ENCODE measurements at places on chromosomes 2 and 18. TPM values are rescaled to one million over a fixed set of nuclear protein-coding genes. Genes with fewer than 3 reads are reported as not detected.

DNA sequence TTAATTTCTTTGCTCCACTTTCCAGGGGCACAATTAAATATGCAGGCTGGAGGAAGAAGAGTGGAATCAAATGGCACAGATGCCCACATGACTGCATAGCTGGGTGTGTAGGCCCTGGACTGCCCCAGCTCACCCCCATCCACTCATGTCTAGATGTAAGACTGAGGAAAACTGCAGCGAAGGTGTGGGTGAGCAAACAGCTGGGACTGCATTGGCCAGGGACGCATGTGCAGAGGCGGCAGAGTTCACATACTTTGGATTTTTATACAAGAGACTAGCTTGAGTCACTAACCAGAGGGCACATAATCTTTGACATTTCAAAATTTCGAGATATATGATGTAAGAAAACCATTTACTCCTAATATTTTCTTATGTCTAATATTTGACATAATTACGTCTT is 60.1 kb downstream of the SPIRE1 start:
- H3K4me1 ChIP-seq, result peaks cover 30% of the 10 kb centered on the region
- H3K27ac ChIP-seq, result peak overlapping the region; percentile 39
- H3K27me3 ChIP-seq, result no peaks in the 10 kb centered on the region
- no peak overlapping the region for H3K4me3 ChIP-seq
- DNase-seq, result peak; percentile 59

DNA sequence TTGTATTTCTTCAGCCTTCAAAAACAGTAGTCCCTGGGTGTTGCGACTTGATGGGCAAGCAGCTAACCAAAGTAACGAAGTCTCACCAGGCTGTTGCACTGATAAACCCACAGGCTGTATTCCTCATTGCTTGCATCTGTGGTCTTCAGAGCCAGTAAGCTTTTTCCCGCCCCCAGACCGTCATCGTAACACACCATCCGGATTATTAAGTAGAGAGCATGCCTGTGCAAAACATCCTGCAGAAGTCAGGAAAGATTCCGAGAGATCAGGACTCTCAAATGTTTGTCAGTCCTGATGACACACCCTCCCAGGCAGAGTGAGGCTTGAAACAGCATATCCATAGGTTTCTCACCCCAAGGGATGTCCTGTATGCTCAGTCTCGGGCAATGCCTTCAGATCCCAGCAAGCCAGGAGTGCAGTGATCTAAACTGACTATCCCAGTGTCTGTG is 15.9 kb downstream of the ITGB1BP1 start:
- H3K27ac ChIP-seq, result no peak overlapping the region
- H3K36me3 ChIP-seq, result peaks cover 76% of the 10 kb centered on the region
- H3K4me3 ChIP-seq, result no peak overlapping the region
- H3K4me1 ChIP-seq, result peaks cover 10% of the 10 kb centered on the region
- no peaks in the 10 kb centered on the region for H3K27me3 ChIP-seq
- DNase-seq, result no peak

DNA sequence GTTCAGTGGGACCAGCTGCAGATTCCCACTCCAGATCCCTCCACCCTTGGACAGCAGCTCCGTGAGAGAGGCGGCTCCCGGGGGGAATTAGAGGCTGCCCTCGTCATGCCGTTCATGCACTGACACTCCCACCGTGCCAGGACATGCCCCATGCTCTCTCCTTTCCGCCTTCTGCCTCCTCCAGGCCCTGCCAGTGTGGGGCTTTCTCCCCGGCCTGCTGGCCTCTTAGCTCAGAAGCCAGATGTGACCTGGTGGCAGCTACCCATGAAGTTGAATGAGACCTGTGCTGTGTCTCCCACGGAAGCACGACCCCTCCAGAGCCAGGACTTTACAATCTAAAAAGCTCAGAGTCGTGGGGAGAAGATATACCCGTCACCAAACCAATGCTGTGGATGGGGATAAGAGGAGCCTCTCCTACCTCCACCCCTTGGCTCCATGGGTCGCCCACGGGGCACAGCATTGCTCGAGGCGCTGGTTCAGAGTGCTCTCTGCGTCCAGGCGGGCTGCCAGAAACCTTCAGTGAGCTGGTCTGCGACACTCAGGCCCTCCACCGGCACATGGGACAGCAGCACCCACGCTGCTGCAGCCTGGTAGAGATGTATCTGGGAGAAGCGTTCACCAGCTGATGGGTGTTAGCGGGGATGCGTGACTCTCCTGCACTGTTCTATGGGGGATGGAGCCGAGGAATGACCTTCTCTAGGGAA is 111.0 kb upstream of the GPC1 start:
- peaks cover 4% of the 10 kb centered on the region for H3K4me1 ChIP-seq
- DNase-seq, result no peak
- H3K36me3 ChIP-seq, result no peaks in the 10 kb centered on the region
- H3K27me3 ChIP-seq, result peaks cover 3% of the 10 kb centered on the region

DNA sequence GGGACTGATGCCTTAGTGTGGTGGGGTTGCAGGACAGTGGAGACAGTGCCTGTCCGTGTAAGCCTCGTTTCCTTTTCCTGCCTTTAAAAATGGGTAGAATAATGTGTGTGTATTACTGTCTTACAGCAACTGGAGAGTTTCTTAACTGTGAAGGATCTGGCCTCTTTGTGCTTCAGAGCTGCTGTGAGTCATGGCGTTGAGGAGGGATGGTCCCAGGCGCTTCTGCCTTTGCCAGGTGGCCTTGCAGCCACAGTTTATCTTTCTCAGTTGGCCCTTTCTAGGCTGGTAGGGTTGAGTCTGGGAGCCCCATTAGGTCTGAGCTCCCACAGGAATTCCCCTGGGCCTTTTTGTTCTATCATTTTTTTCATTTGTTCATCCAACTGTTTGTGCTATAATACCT is 9.2 kb downstream of the PRADC1 start:
- no peak for DNase-seq
- H3K4me3 ChIP-seq, result no peak overlapping the region
- no peak overlapping the region for H3K27ac ChIP-seq
- no peaks in the 10 kb centered on the region for H3K4me1 ChIP-seq
- H3K27me3 ChIP-seq, result no peaks in the 10 kb centered on the region

DNA sequence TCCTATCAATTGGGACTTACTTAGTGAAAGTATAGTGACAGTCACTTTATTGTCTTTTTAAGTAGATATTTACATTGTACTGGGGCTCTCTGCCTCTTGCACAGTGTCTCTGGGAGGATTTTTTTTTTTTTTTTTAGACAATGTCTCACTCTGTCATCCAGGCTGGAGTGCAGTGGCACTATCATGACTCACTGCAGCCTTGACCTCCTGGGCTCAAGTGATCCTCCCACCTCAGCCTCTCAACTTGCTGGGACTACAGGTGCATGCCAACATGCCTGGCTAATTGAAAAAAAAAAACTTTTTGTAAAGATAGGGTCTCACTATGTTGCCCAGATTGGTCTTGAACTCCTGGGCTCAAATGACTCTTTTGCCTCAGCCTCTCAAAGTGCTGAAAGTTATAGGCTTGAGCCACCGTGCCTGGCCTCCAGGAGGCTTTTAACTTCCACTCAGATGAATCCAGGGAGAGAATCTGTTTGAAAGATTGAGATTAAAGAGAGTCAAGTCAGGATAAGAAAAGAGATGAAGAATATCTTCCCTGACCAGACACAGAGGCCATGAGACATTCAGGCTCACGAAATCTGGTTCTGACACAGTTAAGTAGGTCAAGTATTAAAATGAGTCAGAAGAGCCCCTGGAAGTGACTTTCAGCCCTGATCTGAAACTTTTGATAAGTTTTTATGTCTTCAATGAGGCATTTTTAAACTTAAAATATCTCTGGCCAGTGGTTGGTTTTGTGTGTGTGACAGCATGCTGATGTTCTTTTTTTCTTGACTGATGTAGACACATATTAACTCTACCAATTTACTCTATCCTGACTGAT is 18.3 kb downstream of the ARHGEF33 start:
- no peaks in the 10 kb centered on the region for H3K4me1 ChIP-seq
- H3K27ac ChIP-seq, result no peak overlapping the region
- H3K36me3 ChIP-seq, result no peaks in the 10 kb centered on the region
- H3K27me3 ChIP-seq, result no peaks in the 10 kb centered on the region

- H3K4me3 ChIP-seq, result peak overlapping the region; percentile 71
- H3K27ac ChIP-seq, result peak overlapping the region; percentile 99
- no peaks in the 10 kb centered on the region for H3K27me3 ChIP-seq
- no peak for DNase-seq
- peaks cover 40% of the 10 kb centered on the region for H3K4me1 ChIP-seq
Observed at GRCh38 chr2:8679567-8679826, 2.4 kb upstream of the ID2 start.

DNA sequence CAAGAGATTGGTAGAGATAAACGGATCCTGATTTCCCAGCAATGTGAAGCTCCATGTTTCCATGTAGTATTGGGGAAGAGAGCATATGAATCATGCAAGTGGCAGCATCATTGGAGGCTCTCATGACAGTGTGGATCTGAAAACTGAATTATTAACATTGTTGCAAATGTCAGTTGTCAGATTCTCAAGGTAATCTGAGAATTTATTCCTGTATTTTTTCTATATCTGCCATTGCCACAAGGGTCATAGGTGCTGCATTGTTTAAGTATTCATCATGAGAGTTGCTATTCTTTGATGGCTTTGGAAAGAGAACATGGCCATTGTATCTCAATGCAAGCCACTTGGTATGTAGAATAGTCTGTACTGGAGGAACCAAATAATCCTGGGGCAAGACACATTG is 1217.0 kb upstream of the ZEB2 start:
- no peaks in the 10 kb centered on the region for H3K4me1 ChIP-seq
- no peak overlapping the region for H3K27ac ChIP-seq
- no peaks in the 10 kb centered on the region for H3K36me3 ChIP-seq
- H3K4me3 ChIP-seq, result no peak overlapping the region

DNA sequence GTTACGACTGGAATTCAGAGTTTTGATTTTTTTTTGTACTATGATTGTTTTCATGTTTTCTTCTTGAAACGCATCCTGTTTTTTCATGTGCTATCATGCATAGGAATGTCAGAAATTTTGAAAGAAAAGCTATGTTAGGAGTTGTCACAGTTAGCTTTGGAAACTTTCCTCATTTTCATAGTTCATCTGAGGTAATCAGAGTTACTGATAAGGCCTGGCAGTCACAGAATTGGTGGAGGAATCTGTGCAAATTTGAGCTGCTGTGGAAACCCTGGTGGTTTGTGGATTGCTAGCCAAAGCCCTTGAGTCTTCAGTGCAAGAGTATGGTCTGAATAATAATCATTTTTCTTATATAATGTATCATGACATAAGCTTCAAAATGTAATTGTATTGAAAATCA is 401.0 kb downstream of the CNTNAP5 start:
- H3K27ac ChIP-seq, result no peak overlapping the region
- no peak for DNase-seq

DNA sequence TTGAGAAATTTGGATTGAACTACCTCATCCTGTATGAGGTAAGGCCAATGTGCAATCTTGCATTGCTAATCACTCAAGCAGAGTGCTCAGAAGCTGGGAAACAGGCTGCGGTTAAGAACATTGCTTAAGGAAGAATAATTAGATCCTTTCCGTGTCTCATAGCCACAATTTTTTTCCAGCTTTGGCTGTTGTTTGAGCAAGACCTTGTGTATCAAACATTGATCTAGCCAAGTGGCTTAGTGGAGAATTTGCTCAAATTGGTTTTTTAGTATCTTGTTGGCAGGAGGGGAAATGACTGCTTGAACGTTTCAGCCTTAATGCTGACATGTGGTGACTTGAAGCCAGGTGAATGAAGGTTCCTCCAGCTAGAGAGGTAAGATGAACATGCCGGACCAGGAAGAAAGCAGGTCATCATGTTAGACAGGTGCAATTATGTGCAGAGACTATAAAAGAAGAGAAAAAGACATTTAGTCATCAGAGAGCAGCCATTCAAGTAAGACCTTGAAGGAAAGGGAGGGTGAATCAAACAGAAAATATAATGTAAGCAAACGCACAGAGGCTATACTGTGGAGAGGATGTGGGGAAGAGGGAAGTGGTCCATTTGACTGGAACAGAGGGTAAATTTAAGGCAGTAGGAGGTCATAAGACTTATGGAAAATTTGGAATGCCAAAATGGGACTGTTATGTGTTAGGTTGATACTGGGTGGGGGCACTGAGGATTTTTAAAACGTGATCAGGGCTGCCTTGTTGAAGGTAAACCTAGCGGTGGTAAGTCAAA is 98.9 kb upstream of the CYP1B1 start:
- no peaks in the 10 kb centered on the region for H3K27me3 ChIP-seq
- peak overlapping the region; percentile 20 for H3K4me3 ChIP-seq
- DNase-seq, result no peak
- no peaks in the 10 kb centered on the region for H3K36me3 ChIP-seq
- peaks cover 50% of the 10 kb centered on the region for H3K4me1 ChIP-seq
- peak overlapping the region; percentile 63 for H3K27ac ChIP-seq

- H3K27me3 ChIP-seq, result no peaks in the 10 kb centered on the region
- no peak for DNase-seq
- H3K4me1 ChIP-seq, result peaks cover 17% of the 10 kb centered on the region
- H3K27ac ChIP-seq, result no peak overlapping the region
Observed at GRCh38 chr2:164793529-164793928, 48.1 kb downstream of the COBLL1 start.

DNA sequence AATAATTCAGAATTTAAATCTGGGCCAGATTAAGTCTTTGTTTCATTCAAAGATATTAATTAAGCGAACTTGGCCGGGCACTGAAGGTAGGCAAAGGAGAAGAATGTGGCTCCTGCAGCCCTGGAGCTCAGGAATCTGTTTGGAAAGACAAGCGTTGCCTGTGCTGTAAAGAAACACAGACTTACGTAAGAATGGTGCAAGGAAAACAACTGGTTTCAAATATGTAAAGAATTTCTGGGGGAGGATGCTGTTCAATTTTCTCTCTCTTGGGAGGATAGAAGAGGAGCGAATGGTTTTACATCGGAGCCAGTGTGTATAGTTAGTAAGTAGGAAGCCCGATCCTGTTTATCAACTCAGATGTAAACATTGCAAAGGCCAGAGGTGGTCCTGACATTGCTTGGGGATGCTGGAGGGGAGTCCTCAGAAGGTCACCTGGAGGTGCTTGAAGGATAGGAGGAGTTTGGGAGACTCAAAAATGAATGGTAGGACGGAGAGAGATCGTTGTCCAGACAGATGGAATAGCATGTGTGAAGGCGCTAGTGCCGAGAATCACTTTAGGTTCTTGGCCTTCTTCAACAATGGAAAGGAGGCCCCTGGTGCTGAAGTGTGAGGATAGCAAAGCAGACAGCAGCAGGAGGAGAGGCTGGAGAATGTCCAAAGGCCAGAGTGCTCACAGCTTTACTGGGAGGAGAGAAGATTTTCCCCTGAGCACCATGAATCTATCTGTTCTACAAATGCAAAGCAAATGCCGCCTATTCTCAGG is 456.1 kb downstream of the LPIN1 start:
- H3K27ac ChIP-seq, result no peak overlapping the region
- H3K27me3 ChIP-seq, result no peaks in the 10 kb centered on the region
- H3K36me3 ChIP-seq, result no peaks in the 10 kb centered on the region
- H3K4me1 ChIP-seq, result peaks cover 29% of the 10 kb centered on the region

The MTCL1 gene
- total RNA-seq, result 7.9 TPM

The ANTXR1 gene
- 54.3 TPM for total RNA-seq

The EGR4 gene
- not detected for total RNA-seq

The GPAT2 gene
- 4.3 TPM for total RNA-seq

The SCYGR4 gene
- not detected for total RNA-seq

The C18orf63 gene
- 0.65 TPM for total RNA-seq

The DRC1 gene
- total RNA-seq, result 6.8 TPM

The REG1B gene
- not detected for total RNA-seq

The VWC2L gene
- not detected for total RNA-seq

The CHST9 gene
- total RNA-seq, result 5.6 TPM

Data from lower lobe of right lung (tissue), 2 donors.